A549 treated with dexamethasone at 1 μM for 4 hours (cell line): ENCODE measurements at places on chromosomes 13 and 19. TPM values are rescaled to one million over a fixed set of nuclear protein-coding genes. Genes with fewer than 3 reads are reported as not detected.

Gene LILRB5
- total RNA-seq: 0.02 to 0.08 TPM (median 0.04 TPM) in 4 of 5 replicates, not detected in the other

Gene MISP3
- total RNA-seq: 2.0 to 4.6 TPM (median 3.6 TPM) in 5 replicates

Gene ZNF699
- total RNA-seq: 1.2 to 2.2 TPM (median 1.9 TPM) in 5 replicates

Gene ZNF563
- total RNA-seq: not detected in 5 replicates

Gene CALR3
- total RNA-seq: 0.12 TPM in 1 of 5 replicates, not detected in the others

Gene C5AR2
- total RNA-seq: 7.0 to 13.8 TPM (median 11.3 TPM) in 5 replicates

Gene NLRP7
- not detected in 5 replicates for total RNA-seq

Gene TEX29
- total RNA-seq: 0.13 to 0.38 TPM in 2 of 5 replicates, not detected in the others

Gene PNMA8B
- total RNA-seq: 0.02 TPM in 1 of 5 replicates, not detected in the others

Gene SELENOV
- 0.05 TPM in 1 of 5 replicates, not detected in the others for total RNA-seq

Gene SYDE1
- 14.1 to 19.8 TPM (median 18.0 TPM) in 5 replicates for total RNA-seq

Gene PLA2G4C
- total RNA-seq: 8.4 to 14.5 TPM (median 12.2 TPM) in 5 replicates

Gene CGB8
- 1.5 to 3.0 TPM (median 2.7 TPM) in 5 replicates for total RNA-seq

Gene HIF3A
- total RNA-seq: 0.02 to 0.36 TPM (median 0.21 TPM) in 4 of 5 replicates, not detected in the other

Gene ZNF808
- total RNA-seq: 0.06 to 0.26 TPM (median 0.16 TPM) in 5 replicates

Gene APOE
- total RNA-seq: 10.3 to 17.3 TPM (median 12.0 TPM) in 5 replicates

Gene IFNL1
- total RNA-seq: 0.16 to 0.26 TPM in 2 of 5 replicates, not detected in the others

Gene MAP4K1
- 0.61 to 1.3 TPM (median 0.87 TPM) in 5 replicates for total RNA-seq

Gene KRI1
- total RNA-seq: 13.0 to 18.8 TPM (median 16.6 TPM) in 5 replicates

Gene NLRP11
- 0.04 TPM in 1 of 5 replicates, not detected in the others for total RNA-seq

Gene CGB1
- total RNA-seq: 0.14 TPM in 1 of 5 replicates, not detected in the others

Gene TMEM86B
- total RNA-seq: 2.5 to 4.7 TPM (median 3.8 TPM) in 5 replicates

Gene DENND1C
- 0.13 to 0.25 TPM (median 0.21 TPM) in 5 replicates for total RNA-seq

Gene PGLYRP2
- not detected in 5 replicates for total RNA-seq

Gene CERS4
- 2.9 to 3.7 TPM (median 3.1 TPM) in 5 replicates for total RNA-seq

Gene EPSTI1
- 0.30 to 0.96 TPM (median 0.51 TPM) in 5 replicates for total RNA-seq

Gene FFAR1
- 0.06 TPM in 1 of 5 replicates, not detected in the others for total RNA-seq

Gene CYP4F12
- 1.6 to 2.8 TPM (median 2.1 TPM) in 5 replicates for total RNA-seq

Gene SPRED3
- 1.4 to 3.2 TPM (median 2.0 TPM) in 5 replicates for total RNA-seq

Gene NLRP5
- 0.03 to 0.08 TPM (median 0.07 TPM) in 5 replicates for total RNA-seq

Gene MBD3L2
- total RNA-seq: not detected in 5 replicates

Gene CEACAM1
- total RNA-seq: 1.1 to 2.7 TPM (median 2.2 TPM) in 5 replicates

Gene TEX101
- not detected in 5 replicates for total RNA-seq

Gene ZNF136
- total RNA-seq: 1.3 to 1.6 TPM (median 1.5 TPM) in 5 replicates

Gene CEACAM16
- 0.05 to 0.14 TPM (median 0.08 TPM) in 4 of 5 replicates, not detected in the other for total RNA-seq

Gene NALCN
- total RNA-seq: 3.1 to 5.2 TPM (median 5.0 TPM) in 5 replicates

Gene UHRF1
- total RNA-seq: 38.8 to 56.8 TPM (median 54.5 TPM) in 5 replicates

Gene TNFSF13B
- 0.05 to 0.12 TPM (median 0.06 TPM) in 3 of 5 replicates, not detected in the others for total RNA-seq

Gene METTL21C
- not detected in 5 replicates for total RNA-seq

Gene PABPC3
- 0.14 to 0.22 TPM (median 0.21 TPM) in 5 replicates for total RNA-seq

Gene FCAR
- not detected in 5 replicates for total RNA-seq

Gene BEST2
- 2.1 to 4.3 TPM (median 3.0 TPM) in 5 replicates for total RNA-seq

Gene F2RL3
- not detected in 5 replicates for total RNA-seq

Gene MEGF8
- 19.7 to 32.1 TPM (median 27.4 TPM) in 5 replicates for total RNA-seq

Gene PSG6
- total RNA-seq: not detected in 5 replicates

Gene GPC6
- total RNA-seq: 3.9 to 7.2 TPM (median 6.5 TPM) in 5 replicates

Gene TJP3
- 0.18 to 0.61 TPM (median 0.51 TPM) in 5 replicates for total RNA-seq

Gene GJA3
- total RNA-seq: 0.86 to 1.3 TPM (median 1.3 TPM) in 5 replicates

Gene SPART
- total RNA-seq: 22.5 to 25.1 TPM (median 24.2 TPM) in 5 replicates

Gene CYP4F2
- total RNA-seq: 0.04 to 0.24 TPM (median 0.08 TPM) in 4 of 5 replicates, not detected in the other

Gene ZNF816
- total RNA-seq: 0.05 to 0.12 TPM (median 0.05 TPM) in 4 of 5 replicates, not detected in the other

Gene PSG2
- not detected in 5 replicates for total RNA-seq

Gene KLK2
- total RNA-seq: 0.16 to 0.22 TPM in 2 of 5 replicates, not detected in the others

Gene SIN3B
- total RNA-seq: 13.5 to 22.5 TPM (median 19.8 TPM) in 5 replicates
